Inflammatory macrophage treated with lipopolysaccharide for 4 hours (primary cell): ENCODE measurements at places on chromosomes 4 and X.

- DNase-seq, result no peak
Observed at GRCh38 chrX:68846536-68846935, 17.7 kb downstream of the EFNB1 start.

DNA sequence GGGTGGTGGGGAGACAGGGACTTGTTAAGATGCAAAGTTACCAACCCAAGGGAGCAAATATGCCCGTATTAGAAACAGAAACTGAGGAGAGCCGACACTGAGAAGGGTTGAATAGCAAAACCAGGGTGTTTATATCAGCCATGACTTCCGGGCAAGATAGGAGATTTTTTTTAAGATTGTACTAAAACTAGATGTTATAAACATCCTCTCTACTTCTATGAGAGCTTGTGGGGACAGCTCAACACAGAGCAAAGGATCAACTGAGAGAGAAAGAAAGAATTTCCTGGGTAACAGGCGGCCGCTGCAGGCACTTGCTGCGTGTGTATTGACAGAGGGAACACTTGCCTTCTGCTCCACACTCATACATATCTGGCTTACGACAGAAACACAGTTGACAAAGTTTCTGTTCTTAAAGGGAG lies 49.1 kb upstream of the FBXW7 start:
- DNase-seq, result no peak

- no peak for DNase-seq
Observed at GRCh38 chr4:187017147-187017546, 293.5 kb upstream of the FAT1 start.

DNA sequence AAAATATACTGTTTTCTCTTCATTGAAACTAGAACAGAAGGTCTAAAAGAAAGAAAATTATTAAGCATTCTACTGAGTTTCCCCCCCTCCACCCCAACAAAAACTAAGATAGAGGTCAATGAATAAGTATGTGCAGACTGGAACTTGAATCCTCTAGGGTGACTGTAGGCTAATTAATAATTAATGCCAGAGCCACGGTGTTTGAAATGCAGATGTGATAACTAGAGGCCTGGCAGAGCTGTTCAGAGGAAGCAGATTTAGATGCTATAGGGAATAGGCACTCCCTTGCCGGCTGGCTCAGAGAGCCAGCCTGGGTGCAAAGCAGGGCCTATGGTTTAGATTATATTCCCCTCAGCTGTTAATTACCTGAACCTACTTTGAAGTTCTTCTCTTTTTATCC lies 12.2 kb upstream of the POU3F4 start:
- no peak for DNase-seq

GRCh38 chr4:70515367-70516250 lies 2.8 kb upstream of the AMTN start:
- DNase-seq, result no peak

DNA sequence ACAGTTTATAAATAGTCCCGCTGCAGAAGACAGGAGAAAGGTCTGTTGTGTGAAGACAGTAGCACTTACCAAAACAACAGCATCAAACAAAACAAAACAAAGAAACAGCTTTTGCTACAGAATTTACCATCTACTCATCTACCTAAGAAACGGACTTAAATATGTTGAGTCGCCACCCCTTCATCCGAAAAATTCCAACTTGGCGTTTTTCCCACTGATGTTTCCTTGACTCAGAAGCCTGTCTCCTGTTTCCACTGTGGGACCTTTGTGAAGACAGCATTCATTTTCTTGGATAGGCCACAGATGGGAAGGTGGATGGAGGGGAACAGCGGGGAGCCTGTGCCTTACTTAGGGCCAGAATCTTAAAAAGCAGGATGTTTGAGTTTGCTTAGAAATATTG lies 1.3 kb upstream of the ITM2A start:
- DNase-seq, result no peak

DNA sequence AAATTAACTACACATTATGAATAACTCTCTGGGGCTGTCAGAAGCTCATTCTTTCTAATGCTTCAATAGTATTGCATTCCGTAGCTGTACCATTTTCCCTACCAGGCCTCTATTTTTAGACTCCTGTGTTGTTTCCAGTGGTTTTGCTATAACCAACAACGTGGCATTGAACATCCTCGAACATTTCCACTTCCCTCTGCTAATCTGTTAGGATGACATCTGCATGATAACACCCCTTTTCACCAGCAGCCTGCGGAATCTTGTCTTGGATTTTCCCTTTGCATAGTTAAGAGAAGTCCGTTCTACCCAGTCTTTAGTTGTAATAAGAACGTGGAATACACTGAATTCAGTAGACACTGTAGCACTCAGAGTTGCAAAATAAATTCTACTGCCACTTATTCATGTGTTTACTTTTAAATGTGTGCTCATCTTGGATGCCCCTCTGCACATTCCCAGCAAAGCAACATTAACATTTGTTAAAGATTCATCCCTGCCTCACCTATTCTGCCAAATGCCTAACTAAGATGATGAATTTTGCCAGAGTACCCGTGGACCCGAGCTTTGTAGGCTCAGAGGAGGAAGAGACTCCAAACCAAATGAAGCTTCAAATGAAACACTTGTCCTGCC lies 55.6 kb downstream of the SEL1L3 start:
- DNase-seq, result no peak

DNA sequence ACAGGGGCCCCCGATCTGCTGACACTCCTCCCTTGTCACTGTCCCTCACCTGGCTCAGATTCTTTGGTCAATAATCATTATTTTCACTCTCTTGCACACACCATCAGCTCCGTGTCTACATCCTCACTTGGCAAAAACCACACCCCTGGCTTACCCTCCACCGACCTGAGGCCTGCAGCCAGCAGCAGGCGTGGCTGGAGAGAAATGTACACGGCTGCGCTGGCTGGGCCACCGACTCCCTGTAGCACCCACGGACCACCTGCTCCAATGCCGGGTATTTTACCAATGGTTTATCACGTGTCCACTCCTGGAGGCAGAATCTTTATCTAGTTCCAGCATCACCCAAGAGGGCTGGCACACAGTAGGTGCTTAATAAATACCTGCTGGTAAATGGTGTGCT lies 98.4 kb downstream of the WFS1 start:
- DNase-seq, result no peak

- DNase-seq, result no peak
Observed at GRCh38 chrX:136146614-136147314, 569 bp upstream of the FHL1 start.

DNA sequence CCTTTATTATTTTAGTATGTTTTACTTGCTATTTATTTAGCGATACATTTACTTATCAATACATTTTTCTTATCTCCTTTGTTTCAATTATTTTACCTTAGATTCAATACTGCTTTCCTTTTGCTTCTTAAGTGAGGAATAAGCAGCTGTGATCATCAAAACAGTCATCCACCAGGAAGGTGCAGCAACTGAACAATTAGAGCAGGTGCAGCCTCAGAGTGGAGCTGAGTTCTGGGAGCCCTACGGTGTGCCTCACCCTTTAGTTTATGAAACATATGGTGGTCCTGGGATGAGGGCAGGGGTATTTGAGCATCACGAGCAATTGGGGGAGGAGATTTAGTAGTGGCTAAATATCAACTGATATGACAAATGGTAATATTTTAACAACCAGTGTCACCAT lies 111.0 kb downstream of the FRYL start:
- no peak for DNase-seq

DNA sequence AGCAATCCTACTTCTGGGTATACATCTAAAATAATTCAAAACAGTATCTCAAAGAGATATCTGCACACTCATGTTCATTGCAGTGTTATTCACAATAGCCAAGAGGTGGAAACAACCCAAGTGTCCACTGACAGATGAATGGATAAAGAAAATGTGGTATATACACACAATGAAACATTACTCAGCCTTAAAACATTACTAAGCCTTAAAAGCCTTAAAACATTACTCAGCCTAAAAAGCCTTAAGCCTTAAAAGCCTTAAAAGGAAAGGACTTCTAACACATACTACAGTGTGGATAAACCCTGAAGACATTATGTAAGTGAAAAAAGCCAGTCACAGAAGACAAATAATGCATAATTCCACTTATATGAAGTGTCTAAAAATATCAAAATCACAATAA lies 40.3 kb upstream of the TFDP3 start:
- no peak for DNase-seq

GRCh38 chrX:15207384-15207783 lies 62.5 kb downstream of the ASB9 start:
- DNase-seq, result no peak

GRCh38 chr4:76892601-76893000 lies 5.3 kb downstream of the SOWAHB start:
- no peak for DNase-seq

DNA sequence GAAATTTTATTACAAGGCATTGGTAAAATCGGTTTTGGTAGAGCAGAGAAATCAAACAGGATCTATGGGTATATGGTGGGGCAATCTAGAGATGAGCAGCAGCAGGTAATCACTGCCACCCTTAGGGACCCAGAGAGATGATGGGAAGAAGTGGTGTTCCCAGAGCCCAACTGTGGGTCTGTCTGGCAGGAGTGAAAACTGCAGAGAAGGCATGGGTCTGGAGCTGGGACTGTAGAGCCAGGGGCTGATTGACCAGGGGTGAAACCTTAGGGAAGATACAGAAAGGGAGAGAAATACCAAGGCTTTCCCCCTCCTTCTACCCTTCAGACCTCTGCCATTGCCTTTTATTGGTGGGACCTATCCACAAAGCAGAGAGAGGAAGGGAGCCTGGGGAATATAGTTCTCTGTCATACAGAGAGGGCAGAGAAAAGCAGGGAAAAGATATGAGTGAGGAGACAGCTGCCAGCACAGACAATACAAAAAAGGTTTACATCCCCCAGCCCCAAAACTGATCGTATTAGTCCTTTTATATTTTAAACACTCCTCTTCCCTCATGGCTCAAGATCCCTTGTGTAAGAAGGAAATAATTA lies 28.7 kb downstream of the PDLIM5 start:
- DNase-seq, result no peak

DNA sequence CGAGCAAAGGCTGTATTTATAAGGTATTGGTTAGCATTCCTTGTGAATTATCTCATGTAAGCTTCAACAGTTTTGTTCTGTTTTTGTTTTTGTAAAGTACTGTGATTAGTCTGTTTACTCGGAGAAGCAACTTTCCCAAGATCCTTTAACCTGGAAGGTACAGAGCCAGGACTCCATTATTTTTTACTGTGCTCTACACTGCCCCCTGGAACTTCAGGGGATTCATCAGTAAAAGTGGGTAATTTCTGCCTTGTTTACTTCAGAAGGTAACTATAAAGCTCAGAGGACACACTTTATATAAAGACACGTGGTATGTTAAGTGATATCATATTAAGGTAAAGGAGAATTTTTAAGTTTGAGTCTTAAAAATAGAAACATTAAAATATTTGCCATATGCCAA lies 124.9 kb downstream of the IQCM start:
- DNase-seq, result no peak

DNA sequence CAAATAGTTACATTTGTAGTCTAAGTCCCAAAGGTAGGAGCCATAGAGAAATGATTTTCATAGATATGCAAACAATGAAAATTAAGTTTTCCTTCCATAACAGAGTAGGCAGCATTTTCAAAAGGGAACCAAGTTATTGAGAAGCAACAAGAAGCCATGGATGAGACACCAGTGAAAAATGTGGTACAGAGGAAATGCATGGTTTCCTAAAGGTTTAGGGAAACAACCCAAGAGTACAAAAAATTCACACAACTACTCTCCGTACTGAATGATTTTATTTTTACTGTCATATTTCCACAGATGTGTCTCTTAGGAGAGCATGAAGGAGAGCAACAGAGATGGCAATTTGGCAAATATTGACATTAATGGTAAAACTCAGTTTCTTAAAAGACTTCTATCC lies 1408.9 kb upstream of the PCDH7 start:
- no peak for DNase-seq

DNA sequence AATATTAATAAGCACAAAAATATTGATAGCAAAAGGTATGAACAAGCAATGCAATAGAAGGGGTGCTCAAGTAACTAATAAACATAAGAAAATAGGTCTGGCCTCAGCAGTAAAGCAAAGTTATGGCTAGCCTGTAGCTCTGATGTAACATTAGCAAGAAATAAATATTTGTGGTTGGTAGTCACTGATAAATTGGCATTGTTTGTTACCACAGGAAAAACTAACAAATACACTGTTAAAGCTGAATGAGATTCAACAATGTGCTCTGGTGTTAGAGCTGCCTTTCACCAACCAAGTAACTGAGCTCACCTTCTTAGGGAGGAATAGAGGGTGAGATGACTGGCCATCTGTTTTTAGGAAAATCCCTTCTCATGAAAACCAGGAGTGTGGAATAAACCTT lies 71.4 kb downstream of the AREG start:
- no peak for DNase-seq

DNA sequence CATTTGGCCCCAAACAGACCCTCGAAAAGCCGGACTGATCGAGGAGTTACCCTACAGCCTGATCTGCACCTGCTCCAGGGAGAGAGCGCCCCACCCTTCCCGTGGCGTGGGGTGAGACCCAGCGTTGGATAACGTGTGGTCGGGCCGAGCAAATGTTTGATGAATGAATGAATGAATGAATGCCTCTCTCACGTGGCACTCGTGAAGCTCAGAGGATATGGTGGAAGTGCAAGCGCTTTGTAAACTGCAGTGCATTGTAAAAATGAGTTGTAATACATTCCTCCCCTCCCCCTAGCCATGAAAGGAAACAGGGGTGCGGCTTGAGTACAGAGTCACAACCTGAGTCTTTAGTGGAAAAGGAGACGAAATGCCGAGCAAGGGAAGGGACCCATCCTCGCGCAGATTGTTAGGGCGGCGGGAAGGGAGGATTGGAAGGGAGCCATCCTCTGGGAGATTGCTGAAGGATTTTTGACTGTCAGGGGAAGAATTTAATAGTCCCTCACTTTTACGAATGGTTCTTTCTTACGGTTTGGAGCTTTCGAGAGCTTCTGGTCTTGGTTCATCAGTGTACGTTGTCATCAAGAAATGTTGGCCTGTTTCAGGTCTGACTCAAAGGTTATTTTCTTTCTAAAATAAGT lies 772 bp upstream of the FBXW7 start:
- DNase-seq, result peak; percentile 26

- no peak for DNase-seq
Observed at GRCh38 chrX:18873189-18873791, 110.6 kb downstream of the PHKA2 start.

- DNase-seq, result no peak
Observed at GRCh38 chr4:77699731-77700210, 94.2 kb downstream of the CXCL13 start.

DNA sequence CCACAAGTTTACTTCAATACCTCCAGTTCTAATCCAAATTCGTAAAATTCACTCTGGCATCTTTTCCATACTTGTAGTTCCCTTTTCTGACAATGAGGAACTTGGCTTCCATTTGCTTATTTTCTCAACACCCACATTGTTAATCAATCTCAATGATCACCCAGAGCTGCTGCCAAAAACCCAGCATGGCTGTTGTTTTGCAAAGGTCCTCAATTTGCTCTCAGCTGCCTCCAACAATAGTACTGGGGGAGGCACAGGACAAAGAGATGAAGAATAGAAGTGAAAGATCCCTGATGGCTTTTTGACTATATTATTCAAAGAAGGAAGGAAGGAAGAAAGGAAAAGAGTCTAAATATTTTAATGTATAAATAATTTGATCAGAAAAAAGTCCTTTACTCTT lies 847.8 kb downstream of the RAPGEF2 start:
- DNase-seq, result no peak
